ENCODE measurements at places on chromosomes 11 and 22.

DNA sequence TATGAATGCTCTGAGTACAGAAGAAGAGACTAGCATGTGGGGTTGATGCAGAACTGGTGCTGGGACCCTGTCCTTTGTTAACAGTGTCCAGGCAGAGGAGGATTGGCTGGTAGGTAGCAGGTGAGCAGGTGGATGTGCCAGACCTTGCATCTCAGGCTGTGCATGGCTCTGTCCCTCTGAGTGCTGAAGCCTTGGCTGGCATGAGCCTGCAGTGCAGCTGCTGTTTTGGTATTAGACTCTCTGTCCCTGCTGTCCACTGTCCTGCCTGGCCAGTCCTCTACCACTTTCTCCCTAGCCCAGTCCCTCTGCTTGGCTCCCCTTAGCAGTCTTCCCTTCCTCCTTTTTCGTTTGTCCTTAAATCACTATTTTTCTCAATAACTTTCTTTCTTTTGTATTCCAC, 213.6 kb upstream of the ZBED5 start:
- DNase-seq: no peak

DNA sequence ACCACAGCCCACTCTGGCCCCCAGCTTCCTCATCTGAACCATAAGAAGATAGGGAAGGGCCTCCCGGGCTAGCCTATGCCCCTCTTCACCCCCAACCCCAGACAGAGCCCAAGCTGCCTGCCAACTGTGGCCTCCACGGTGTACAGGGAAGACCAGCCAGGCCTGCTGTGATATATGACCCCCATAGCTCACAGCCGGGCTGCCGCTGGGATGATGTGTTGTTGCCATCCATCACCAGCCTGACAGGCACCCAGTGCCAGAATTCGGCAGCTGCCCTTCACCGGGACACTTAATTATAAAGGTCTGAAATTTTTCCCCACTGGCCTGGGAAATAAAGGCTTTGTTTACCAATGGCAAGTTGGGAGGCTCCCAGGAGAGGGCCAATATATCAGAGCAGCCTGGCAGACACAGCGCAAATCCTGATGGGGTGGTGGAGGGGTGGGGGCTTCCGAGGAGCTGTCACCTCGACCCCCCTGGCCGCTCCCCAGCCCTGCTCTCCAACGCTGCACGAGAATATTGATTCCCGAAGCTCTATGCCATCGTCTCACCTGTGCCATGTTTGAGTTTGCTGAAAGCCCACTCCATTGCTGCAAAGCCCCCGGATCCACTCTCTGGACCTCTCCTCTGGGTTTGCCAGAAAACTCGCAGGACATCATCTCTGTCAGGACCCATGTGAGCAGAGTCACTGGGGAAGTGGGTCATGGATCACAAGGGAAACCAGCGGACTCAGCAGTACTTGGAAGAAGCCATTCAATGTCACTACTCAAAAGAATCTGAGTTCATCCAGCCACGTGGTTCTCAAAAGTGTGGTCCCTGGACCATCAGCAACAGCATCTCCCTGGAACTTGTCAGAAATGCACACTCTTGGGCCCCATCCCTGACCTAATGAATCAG, 296.9 kb downstream of the MN1 start:
- DNase-seq: no peak

GRCh38 chr22:43310798-43311197, 32.4 kb downstream of the SCUBE1 start:
- DNase-seq: no peak

DNA sequence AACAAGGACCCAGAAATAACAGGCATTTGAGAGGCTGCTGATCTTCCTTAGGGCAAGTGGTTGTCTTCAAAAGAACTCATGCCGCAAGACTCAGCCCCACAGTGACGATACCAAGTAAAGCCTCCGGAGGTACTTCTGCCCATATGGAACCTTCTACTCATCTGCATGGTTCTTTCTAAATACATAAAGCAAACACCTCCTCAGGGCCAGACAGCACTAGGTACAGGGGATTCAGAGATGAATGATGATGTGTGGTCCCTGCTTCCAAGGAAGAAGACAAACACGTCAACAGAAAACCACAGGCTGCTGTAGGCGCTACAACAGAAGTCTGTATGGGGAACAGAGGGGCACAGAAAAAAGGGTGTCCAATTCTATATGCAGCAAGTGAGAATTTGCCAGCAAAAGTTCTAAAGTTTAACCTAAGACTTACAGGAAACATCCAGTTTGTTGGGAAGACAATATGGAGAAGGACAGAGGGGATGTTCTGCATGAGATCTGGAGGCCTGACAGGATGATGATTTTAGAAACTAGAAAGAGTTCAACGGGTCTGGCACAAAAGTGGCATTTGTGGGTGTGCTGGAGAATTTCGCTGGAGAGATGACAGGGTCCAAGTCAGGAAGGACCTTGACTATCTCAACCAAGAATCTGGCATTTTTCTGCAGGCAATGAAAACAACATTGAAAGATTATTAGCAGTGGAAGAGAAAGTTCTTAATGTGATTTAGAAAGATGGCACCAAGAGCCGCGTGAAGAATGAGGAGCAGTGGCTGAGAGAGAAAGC, 23.7 kb downstream of the JAML start:
- DNase-seq: no peak

- peak; percentile 78 for DNase-seq
Observed at GRCh38 chr11:63564784-63565350, 1.7 kb upstream of the PLAAT2 start.

DNA sequence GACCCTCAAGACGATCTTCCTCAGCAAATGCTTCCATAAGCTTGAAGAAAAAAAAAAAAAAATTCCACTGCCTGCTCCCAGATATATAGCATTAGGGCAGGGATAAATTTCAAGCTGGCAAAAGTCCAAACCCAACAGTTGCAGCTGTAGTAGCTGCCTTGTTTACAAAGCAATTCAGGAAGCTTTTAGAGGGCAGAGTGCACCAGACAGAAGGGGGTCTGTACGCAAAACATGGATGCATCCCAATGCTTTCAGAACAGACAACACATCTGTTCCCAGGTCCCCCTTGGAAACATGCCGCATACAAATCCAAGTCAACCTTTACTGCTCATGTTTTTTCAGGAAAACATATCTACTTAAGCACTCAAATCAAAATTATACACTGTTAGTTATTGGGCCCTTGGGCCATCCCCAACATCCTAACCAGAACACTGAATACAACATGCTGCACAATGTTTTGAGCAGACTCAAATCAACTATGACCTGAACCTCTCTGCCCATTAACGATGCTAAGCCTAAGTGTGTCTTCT, 94.5 kb downstream of the CADM1 start:
- DNase-seq: no peak

- DNase-seq: no peak
Observed at GRCh38 chr22:40401981-40402406, 31.6 kb downstream of the SGSM3 start.

- DNase-seq: no peak
Observed at GRCh38 chr11:103944251-103944940, 92.0 kb upstream of the DDI1 start.

DNA sequence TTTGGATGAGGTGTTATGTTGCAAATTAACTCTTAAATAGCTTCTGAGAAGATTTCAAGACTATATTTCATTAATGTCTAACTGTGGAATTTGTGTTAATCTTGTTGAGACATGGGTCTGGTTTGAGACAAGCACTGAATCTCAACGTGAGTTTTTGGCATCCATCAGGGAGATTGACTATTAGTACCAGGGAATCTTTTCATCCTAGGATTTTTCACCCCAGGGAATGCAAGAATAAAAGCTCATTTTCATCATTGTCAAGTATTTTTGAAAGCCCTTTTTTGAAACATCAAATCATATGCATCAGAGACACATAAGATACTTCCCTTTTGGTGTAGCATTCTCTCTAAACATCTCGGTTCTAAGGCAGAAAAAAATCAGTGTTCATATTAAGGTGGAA, 19.5 kb downstream of the OR5T2 start:
- no peak for DNase-seq

- no peak for DNase-seq
Observed at GRCh38 chr22:25919452-25919851, 177.5 kb downstream of the MYO18B start.

DNA sequence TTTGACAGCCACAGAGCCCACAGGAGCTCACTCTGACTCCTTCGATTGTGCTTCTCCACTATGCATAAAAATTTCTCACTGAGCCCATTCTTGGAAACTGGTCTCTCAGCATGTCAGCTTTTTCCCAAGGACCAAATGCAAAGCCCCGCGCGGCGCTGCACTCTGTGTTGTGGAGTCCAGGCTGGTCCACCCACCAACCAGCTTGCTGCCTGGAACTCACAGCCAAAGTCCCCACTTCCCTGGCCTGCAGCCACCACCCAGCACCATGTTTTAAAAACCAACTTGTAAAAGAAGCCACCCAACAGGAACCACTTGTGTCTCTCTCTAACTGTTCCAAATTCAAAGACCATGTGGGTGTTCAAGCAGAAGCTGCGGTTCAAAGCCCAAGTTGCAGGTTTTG, 124.4 kb downstream of the SPATA19 start:
- DNase-seq: no peak

GRCh38 chr22:19146215-19146968, 1.9 kb upstream of the ESS2 start:
- DNase-seq: no peak

Measured in mucosa of descending colon (tissue), 3 donors.